Activated CD8-positive, alpha-beta memory T cell treated with anti-CD3 and anti-CD28 coated beads for 1 hour (primary cell): ENCODE measurements at places on chromosomes 16 and 17.

DNA sequence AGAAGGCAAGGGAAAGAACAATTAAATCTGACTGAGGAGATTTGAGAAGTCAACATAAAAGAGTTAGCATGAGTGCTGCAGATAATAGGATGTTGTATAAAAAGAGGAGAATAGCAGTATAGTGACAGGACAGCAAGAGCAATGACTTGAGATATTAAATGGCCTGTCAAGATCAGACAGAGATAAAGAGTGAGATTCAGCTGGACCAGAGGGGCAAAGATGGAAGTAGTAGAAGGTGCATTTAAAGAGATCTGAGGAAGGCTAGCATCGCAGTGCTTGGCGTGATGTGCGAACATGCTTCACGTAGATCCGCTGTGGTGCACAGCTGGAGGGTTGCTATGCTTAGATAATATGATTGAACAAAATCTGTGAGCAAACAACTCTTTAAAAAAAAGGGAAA, 1422.6 kb upstream of the CDH8 start:
- no peak for DNase-seq

DNA sequence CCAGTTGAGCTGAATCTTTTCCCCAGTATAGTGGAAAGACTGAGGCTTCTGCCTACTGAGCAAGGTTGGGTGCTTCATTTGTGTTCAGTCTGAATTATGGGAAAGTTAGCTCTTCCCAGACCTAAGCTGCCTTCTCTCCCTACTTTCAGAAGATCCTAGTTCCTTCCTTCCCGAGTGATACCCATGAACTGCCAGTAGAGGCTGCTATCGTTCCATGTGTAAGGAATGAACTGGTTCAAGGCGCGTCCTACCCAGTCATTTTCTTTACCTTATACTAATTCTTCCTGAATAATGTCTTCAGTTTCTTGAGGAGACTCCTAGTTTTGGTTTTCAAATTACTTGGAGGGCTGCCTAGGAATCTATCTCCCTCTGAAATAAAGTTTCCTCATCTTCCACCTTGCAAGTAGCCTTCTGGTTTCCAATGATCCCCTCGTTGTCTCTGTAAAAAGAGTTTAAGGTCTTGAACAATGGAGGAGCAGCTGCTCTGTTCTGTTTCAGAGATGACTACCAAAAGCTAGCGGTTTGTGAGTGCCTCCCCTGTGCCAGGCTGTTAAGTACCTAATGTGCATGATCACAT, 934 bp upstream of the AOC2 start:
- DNase-seq, result no peak

GRCh38 chr17:29870836-29871465, 59.1 kb downstream of the SSH2 start:
- DNase-seq, result no peak

DNA sequence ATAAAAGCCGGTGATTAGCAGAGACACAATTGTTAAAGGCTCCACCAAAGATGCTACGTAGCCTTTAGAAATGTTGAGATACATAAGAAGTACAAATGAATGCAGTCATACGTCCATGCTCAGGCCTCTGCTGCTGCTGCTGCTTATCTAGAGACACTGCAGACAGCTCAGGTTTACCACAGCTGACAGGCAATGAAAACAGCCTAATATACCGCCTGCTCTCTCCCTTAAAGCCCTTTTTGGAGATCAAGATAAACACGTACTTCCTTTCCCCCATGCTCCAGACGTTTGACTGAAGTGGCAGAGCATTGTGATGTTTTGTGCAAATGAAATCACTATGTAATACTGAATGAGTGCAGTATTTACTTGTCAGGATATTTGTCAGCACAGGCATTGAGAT, 185.3 kb downstream of the AATF start:
- no peak for DNase-seq

DNA sequence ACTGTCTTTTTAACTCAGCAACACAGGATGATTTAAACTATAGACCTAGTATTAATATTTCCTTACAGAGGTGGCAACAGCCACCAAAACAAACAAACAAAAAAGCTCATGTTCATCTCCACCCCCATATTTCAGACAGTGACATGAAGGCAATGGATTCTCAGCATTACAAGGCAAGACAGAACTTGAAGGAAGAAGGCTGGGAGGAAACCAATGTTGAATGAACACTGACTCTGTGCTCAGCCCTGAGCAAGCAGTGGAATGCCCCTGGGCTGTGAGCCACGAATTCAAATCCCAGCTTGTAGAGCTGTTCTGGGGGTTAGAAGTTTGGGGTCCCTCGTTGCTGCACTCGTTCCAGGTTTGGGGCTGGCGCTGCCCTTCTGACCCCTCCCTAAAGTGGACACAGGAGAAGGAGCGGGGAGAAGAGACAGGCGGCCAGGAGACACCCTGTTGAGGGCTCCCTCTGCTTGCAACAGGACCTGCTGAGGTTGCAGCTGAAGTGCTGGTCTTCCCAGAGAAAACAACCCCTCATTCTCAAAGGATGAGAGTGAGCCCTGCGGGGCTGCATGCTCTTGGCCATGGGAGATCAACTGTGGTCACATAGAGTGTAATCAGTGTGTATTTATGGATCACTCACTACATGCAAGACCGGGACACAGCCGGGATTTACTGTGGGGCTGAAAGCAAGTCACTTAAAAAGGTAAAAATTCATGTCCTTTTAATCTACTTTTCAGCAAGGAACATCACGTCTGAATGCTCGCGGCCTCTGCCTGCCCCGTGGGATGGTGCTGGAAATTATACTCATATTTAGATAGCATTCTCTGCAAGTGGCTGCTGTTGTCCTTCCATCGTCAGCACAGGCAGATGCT, 34.3 kb downstream of the MYH3 start:
- DNase-seq, result no peak

DNA sequence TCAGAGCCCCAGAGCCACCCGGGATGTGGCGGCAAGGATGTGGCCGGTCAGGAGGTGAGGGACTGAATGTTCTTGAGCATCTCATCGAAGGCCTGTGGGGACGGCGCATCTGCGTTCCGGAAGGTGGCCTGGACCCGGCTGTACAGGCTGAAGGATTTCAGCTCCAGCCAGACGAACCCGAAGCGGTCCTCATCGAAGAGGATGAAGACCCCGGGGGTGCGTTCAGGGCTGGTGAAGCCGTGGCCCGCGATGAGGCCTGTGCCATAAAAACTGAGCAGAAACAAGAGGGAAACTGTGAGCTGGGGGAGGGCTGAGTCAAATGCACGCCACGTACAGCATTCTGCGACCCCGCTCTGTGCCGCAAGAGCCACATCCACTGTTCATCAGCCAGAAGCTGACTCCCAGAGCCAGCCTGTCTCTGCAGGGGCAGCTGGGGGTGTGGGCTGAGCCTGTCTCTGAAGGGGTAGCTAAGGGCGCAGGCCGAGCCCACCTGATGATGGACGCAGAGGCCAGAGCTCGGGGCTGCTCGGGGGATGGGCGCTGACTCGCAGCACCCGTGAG, 14.1 kb upstream of the C16orf95 start:
- DNase-seq, result no peak

DNA sequence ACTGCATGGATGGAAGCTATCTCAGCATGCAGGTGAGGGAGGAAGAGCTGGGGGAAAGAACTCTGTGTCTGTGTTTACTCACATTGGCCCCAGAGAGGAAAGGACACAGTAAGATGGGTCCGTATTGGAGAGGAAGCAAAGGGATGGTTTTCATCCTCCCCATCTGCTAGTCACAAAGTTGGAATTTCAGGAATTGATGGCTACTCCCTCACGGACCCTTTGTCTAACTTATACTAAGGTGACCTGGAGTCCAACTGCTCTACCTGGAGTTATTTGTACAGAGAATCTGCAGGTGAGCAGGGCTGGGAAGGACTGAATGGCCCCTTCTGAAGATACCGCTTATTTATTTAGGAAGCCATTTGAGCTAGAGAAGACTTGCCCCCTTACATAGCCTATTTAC, 55.1 kb downstream of the WNT3 start:
- no peak for DNase-seq

GRCh38 chr16:57799600-57800199, 2.6 kb downstream of the KIFC3 start:
- DNase-seq, result no peak

GRCh38 chr17:61379457-61380216, 20.0 kb upstream of the TBX2 start:
- no peak for DNase-seq

DNA sequence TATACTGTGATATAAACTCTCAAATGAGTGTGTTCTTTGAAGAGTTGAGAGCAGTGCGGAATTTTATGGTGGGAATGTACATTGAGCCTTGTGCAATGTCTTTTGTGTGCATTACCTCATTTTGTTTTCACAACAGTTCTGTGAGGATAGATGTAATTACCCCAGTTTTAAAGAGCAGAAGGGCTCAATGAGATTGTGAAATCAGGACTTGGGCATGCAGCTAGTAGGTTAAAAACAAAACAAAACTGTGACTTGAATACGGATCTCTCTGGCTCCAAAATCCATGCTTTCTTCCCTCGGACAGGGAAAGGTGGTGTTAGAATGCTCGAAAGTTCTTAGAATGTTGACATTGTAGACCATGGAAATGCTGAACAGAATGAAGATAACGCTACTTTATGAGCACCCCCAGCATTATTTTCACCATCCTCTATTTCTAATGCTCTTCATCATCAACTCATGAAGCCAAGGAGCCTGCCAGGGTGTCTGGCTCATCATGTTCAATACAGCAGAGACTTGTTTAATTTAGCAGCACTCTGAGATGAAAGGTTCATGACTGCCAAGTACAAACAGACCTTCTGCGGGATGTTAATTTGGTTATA, 17.1 kb downstream of the MRTFB start:
- no peak for DNase-seq

- DNase-seq, result no peak
These were observed 14.2 kb downstream of the ATP6V0A1 start for GRCh38 chr17:42472709-42473521.

- DNase-seq, result no peak
These were observed 12.2 kb downstream of the USB1 start for GRCh38 chr16:58013201-58013956.

- DNase-seq, result no peak
These were observed 374.8 kb downstream of the ZFHX3 start for GRCh38 chr16:72673118-72673517.

DNA sequence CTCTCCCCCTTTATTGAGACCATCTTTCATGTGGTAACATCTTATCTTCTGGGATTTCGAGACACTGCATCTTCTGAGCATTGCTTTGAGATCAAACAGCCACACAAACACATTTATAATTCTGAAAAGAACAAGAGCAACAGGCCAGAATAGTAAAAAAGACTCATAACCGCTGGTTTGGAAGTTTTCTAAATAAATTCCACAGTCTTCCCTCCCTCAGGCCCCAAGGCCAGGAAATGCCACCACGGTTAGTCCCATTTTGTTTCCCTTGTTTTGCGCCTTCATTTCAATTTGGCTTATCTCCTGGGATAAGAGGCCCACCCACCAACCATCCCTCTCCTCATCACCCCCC, 25.3 kb downstream of the LITAF start:
- no peak for DNase-seq

- DNase-seq, result no peak
These were observed 219.9 kb upstream of the NLRP1 start for GRCh38 chr17:5804251-5804650.

DNA sequence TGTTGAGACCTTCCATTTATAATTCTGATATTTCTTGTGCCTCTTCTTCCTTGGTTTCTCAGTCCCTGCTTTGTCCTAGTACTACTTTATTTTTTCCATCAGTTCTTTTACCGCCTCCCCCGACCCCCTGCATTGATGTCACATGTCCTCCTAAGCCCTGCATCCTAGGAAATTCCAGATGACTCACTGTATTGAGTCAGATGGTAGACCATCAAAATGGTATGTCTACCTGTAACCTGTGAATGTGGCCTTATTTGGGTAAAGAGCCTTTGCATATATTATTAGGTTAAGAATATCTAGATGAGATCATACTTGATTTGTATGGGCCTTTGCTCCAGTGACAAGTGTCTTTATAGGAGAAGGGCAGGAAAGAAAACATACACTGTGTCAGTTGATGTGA, 515.3 kb upstream of the CA10 start:
- no peak for DNase-seq

DNA sequence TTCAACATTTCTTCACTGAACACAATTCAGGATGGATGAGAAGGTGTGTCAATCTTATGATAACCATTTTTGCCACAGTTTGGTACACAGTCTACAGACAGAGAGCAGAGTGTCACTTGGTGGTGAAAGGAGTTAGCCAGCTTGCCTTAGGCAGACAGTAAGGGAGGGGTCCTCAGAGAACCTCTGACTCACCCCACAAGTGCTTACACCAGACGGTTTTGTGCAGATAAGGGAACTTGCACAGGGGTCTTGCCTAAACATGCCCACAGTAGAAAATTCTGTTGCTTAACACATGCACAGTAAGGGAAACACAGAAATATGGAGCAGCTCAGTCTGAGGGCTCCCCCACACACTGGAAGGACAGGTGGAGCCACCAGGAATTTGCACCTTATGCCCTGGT, 204.5 kb upstream of the CDH8 start:
- DNase-seq, result no peak

GRCh38 chr16:57611706-57612105, 16.7 kb upstream of the ADGRG1 start:
- no peak for DNase-seq

DNA sequence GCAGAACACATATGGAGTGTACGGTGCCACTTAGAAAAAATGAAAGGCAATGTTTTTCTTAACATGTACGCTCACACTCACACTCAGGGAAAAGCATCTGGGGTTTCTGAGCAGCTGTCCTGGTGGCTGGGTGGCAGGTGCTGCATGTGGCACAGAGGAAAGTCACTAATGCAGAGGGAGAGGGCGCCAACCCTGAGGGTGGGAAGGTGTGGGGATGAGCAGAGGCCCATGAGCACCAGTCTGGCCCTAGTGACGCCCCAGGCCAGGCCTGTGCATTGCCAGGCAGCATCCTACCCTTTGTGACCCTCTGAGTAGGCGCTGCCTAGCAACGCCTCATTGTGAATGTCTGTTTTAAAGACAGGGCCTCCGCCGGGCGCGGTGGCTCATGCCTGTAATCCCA, 19.1 kb upstream of the LCMT1 start:
- DNase-seq, result no peak

- no peak for DNase-seq
These were observed 95.4 kb upstream of the GRIN2A start for GRCh38 chr16:10277597-10277996.

GRCh38 chr17:82023447-82024241, 539 bp downstream of the LRRC45 start:
- DNase-seq, result no peak

GRCh38 chr17:81833160-81833920, at the start of gene MCRIP1:
Gene MCRIP1, minus strand, starts transcription at chr17:81833291. Its CDS starts 8,785 bp downstream, at chr17:81824506.
- DNase-seq, result peak; percentile 94

DNA sequence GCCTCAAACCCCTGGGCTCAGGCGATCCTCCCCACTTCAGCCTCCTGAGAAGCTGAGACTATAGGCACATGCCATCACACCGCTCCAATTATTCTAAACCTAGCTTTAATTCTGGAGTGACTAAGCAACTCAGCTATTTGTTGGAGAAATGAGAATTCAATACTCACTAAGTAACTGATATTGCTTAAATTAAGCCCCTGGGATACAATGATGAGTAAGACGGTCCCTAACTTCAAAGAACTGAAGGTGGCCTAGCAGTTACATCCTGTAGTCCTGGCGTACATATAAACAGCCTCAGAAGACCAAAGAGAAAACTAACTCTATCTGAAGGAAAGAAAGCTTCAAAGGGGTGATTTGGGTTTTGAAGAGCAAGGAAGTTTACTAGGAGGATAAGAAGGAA, 25.0 kb downstream of the XPO6 start:
- DNase-seq, result no peak
